Activated CD4-positive, alpha-beta T cell treated with anti-CD3 and anti-CD28 coated beads, Interleukin-10, Interleukin-2, amounts not matched to agents 100 ng/mL and 50 ng/mL, durations not matched to agents 16 hours and 8 hours (primary cell): ENCODE measurements at places on chromosomes 2 and 18.

- DNase-seq, result no peak
Measured at GRCh38 chr18:56196495-56197225, 441.7 kb downstream of the TXNL1 start.

DNA sequence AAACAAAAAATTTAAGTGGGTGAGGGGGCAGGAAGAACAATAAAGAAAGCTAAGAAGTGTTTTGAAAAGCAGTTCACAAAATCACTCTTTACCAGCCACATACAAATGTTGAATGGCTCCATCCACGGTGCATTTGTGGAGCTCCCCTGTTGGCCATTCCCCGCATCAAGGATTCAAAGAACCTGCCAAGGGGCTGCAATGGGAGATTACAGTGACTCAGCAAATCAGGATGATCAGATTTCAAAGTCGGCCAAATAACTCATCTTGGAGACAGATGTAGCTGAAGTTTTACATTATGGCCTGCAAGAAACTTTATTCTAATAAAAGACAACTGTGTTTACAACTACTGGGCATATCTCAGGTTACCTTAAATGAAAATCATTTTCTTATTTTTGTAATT lies 26.9 kb downstream of the COL4A3 start:
- DNase-seq, result no peak

- no peak for DNase-seq
Measured at GRCh38 chr2:236887953-236888793, 197.5 kb upstream of the COPS8 start.

DNA sequence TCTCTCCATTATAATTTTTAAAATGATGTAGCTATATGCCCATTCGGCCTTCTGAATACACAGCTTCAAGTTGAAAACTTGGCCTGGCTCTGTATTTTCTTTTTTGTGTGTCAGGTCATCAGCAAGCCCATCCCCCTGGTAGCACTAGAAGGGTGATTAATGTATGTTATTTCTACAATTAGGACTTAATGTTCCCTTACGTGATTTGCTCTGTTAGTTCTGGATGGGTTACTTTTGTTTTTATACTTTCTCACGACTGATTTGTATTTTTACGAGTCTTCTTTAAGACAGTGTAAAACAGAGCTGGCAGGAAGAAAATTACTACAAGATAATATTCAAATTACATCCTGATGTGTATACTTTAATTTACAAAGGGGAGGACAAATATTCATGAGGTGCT lies 88.4 kb upstream of the RGPD4 start:
- DNase-seq, result no peak

DNA sequence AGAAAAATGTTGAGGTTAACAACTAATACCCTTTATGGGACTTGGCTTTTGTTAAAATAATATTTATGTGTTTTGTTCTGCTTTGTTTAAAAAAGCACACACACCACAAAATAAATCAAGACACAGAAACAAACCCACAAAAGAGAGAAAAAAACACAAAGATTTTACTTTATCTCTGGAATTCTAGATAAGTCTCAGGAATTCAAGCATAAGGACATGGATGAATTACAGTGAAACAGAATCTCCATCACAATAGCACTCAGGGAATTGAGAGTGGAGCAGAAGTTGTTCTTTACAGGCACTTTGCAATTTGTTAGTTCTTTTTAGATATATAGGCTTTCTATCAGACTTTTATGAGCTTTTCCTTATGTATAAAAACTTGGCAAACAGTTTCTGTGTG lies 360.9 kb upstream of the ZC3H15 start:
- no peak for DNase-seq

- no peak for DNase-seq
Measured at GRCh38 chr2:188851826-188852225, 122.3 kb upstream of the COL3A1 start.

DNA sequence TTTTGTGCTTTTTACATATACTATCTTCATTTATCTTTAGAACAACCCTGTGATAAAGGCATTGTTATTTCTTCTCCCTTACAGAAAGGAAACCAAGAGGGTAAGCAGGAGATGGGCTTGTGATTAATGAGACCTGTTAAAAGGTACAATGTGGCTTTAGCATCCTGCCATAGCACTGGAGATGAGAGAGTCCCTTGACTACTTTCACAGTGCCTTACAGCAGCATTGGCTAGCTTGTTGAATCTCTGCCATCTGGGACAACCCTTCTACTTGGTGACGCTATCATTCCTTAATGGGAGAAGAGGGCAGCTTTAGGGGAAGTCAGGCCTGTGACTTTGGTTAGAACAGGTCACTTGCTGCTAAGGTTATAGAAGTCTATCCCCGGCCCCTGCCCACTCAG lies 68.1 kb upstream of the LYPD6B start:
- DNase-seq, result no peak

- no peak for DNase-seq
Measured at GRCh38 chr2:7052404-7052803, 135.2 kb downstream of the RNF144A start.

GRCh38 chr2:76197842-76198448 lies 487.2 kb upstream of the GCFC2 start:
- DNase-seq, result peak; percentile 53

- DNase-seq, result peak; percentile 61
Measured at GRCh38 chr18:51151568-51152511, 45.6 kb downstream of the MEX3C start.

- DNase-seq, result no peak
Measured at GRCh38 chr2:75310876-75311275, 111.6 kb upstream of the TACR1 start.

- no peak for DNase-seq
Measured at GRCh38 chr18:814300-815084, 2.5 kb upstream of the YES1 start.

- peak; percentile 87 for DNase-seq
Measured at GRCh38 chr2:190695739-190696138, 46.9 kb downstream of the NAB1 start.

GRCh38 chr18:35063875-35064690 lies 22.9 kb downstream of the MAPRE2 start:
- DNase-seq, result no peak

DNA sequence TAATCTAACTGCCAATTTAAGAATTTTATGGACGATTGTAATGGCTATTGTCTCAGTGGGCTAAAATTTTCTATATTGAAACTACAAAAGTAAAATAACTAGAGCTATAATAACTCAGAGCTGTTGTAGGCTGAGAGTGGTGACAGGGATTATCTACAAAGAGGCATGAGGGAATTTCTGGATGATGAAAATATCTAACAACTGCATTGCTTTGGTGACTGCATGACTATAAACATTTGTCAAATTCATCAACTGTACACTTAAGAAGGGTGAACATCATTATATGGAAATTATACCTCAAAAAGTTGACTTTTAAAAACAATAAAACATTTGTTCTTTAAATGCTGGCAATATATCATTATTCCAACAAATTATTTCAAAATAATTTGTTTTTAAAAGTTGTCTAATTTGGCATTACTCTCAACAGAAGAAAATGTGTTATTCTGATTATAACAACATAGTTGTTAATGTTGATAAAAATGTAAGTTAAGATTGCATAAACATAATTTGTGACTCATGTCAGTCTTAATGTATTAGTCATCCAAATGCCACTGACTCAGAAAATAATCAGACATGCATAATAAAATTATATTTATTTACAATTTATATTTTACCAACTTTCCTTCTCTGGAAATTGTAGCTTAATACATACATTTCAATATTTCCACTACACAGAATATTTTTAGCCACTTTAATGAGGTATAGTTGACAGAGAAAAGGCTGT lies 865.1 kb upstream of the VRK2 start:
- DNase-seq, result no peak

GRCh38 chr2:203751685-203752271 lies 45.3 kb downstream of the CD28 start:
- no peak for DNase-seq

- no peak for DNase-seq
Measured at GRCh38 chr2:233047667-233048066, 12.5 kb upstream of the INPP5D start.

DNA sequence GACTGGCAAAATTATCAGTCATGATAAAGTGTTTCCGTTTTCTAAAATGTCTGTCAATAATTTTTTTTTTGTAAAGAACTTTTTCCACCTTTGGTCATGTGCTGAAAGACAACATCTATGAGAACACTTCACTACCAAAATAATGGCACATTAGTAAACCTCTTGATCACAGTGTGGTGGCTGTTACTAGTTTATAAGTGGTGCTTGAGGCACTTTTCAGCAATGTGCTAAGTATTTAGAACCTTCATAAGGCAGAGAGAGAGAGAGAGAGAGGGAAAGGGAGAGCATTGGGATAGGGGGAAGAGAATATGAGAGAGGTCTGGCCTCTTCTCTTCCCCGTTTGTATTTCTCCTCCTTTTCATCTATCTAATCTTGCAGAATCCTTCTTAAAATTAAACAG lies 1.1 kb upstream of the NYAP2 start:
- DNase-seq, result no peak

DNA sequence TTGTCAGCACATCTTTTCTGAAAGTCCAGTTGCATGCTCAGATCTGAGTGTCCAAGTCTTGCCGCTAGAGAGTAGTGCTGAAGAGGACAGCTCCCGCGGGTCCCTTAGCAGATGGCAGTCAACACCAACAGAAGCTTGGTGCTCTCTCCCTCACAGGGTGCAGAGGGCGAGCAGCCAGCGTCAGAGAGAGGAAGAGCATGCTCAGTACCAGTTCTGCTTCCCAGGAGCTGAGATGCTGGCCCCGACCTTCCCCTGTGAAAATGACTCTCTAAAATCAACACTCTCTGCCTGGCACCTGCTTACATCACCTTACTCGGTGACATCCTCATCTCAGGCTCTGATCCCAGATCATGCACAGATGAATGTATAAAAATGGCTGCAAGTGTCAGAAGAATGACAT lies 86.0 kb upstream of the TWIST2 start:
- DNase-seq, result no peak

DNA sequence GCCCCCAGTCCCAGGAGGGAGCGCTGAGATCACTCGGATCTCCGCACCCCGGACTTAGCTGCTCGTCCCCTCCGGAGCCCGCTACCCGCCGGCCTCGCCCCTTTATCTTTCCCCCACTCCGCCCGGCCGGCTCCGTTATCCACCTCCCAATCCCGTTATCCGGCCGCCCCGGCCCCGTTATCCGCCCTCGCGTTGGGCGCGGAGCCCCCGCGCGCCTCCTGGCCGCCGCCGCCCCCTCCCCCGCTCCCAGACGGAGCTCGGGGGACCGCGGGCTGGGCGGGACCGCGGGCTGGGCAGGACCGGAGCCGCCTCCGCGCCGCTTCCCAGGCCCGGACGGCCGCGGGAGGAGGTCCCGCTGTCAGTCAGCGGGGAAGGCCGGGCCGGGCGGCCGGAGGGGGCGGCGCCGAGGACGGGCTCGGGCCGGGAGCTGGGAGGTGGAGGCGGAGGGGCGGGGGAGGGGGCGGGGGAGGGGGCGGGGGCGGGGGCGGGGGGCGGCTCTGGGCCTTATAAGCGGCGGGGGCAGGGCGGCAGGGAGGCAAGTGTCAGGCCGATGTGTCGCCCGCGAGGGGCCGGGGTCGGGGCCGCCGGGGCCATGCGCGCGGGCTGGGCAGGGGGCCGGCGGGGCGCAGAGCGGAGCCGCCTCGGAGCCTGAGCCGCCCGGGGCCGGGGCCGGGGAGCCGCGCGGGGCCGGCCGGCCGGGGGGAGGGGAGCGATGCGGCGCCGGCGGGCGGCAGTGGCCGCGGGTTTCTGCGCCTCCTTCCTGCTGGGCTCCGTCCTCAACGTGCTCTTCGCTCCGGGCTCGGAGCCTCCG lies at the start of gene PKDCC:
PKDCC (plus strand) TSS at position 534 of the 811 bp plus-strand sequence; CDS start at position 713, 179 bp downstream.
- DNase-seq, result peak; percentile 36

GRCh38 chr2:217996361-217996760 lies 6.4 kb downstream of the TNS1 start:
- DNase-seq, result no peak

DNA sequence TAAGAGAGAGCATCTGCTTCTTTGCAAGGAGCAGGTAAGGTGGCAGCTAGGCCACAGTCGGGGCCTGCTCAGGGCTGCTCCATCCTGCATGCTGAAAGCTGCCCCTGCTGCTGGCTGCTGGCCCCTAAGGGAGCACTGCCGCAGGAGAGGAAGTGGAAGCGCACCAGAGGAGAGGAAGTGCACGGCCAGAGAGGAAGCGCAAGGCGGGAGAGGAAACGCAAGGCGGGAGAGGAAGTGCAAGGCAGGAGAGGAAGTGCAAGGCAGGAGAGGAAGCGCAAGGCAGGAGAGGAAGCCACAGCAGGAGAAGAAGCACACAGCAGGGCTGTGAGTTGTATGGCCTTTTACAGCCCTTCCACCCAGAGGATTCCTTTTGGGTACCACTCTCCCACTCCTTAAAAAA lies 539.0 kb upstream of the TNP1 start:
- DNase-seq, result no peak

DNA sequence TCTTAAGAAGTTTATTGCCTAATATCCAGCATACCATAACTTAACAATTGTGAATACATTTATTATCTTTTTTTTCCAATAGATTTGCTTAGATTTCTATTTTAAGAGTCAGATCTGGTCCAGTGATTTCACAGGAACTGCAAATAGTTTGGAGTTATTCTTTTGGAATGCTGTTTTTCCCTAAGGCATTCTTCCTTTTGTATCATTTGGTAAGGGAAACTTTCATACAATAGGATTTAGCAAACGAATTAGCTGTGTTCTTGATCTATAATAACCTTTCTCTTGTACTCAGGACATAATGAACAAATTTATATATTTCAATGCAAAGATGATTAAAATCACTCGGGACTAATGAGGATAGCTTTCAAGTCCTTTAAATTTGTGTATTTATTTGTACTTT lies 201.6 kb downstream of the ERBB4 start:
- no peak for DNase-seq
